Stimulated activated memory B cell treated with anti-CD40 and anti-IgM and Interleukin-4, amounts not matched to agents 10 μg/mL and 1 μg/mL and 100 μg/mL, for 72 hours (primary cell): ENCODE measurements at places on chromosomes 2 and 18.

DNA sequence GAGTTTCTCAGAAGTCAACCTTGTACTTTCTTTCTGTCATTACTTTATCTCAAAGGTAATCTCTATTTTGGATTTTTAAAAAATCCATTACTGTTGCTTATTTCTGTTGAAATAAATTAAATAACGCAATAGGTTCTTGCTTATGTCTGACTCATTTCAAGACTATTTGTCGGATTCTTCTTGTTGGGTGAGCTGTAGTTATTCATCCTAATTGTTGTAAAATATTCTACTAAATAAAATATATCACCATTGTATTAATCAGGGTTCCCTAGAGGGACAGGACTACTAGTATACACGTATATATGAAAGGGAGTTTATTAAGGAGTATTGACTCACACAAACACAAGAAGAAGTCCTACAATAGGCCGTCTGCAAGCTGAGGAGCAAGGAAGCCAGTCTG, 403.9 kb upstream of the CYRIA start:
- no peak for ATAC-seq

DNA sequence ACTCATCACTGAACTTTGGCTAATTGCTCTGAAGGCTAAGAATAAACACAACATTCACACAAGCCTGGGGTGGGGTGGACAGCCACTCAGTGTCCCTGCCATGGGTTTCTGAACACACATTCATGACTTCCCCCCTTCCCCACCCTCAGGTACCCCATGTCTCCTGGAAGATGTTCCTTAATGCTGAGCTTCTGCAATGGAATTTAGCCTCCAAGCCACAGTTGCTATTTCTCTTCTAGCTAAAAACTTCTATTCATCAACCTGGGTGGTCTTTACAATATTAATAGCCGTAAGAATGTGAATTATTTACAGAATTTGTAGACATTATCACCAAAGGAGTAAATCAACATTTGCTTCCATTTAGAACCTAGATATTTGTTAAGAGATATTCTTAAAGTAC, 175.1 kb downstream of the ACKR3 start:
- ATAC-seq = no peak

DNA sequence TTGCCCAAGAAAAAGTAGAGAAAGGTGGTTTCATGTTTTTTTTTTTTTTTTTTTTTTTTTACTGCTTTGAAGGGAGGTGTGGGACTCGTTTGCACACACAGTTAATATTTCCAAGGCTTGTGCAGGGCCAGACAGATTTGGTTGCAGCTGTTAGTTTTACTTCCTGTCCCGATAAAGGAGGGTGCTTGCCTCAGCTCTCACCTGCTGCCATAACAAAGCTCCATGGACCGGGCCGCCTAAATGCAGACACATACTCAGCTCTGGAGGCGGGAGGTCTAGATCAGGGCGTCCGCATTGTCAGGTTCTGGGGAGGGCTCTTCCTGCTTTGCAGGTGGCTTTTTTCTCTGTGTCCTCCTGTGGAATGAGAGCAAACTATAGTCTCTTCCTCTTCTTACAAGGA, 69.9 kb downstream of the ODC1 start:
- peak; percentile 81 for ATAC-seq

DNA sequence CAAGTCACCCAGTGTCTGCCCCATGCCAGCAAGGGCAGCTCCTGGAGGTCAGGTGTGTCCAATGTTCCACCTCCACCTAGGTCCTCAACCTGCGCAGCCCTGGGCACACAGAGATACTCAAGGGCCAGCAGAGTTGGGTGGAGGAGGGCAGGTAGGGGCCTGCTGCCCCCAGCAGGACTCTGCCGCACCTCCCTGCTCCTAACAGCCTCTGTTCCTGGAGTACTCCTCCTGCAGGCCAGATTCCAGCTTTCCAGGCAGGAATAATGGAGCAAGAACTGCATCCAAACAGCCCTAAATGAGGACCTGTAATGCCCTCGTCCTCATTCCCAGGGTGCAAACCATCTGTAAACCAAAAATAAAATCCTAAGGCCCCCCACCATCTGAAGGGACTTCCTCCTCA, 44.4 kb upstream of the ACAA2 start:
- ATAC-seq = no peak

DNA sequence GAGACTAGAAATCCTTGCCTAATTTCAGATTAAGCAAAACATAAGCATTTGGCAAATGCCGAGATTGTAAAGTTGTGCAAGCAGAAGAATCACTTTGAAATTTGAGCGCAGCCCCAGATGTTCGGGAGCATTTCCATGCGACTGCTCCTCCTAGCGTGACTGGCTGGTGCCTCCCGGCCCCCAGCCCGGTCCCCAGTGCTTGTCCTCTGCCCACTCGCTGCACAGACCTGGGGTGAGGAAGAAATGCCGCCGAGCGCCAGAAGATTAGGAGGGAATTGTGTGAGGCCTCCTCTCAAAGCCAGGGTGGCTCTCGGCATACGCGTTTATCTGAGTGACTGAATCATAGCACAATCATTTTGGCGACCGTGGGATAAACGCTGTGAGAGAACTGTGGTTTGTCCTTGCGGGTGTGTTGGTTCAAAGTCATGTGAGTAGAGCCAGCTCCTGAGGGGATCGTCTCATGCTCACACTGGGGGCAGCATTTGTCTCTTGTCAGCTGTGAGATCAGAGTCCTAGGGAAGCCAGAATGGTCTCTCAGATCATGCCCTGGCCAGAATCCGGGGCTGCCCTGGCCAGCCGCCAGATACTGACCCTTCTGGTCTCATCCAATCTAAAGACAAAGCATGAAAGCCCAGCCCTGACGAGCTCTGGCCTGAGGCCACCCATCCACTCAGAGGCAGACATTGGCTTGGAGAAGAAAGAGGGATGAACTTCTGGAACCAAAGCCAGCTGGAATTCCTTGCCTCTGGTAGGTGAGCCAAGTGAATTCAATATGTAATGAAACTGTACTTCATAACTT, 189.3 kb downstream of the SH3RF3 start:
- ATAC-seq = no peak

- ATAC-seq = no peak
These were observed 39.4 kb upstream of the GALR1 start for GRCh38 chr18:77210249-77210648.

- no peak for ATAC-seq
These were observed 35.5 kb downstream of the EFEMP1 start for GRCh38 chr2:55887901-55888624.

GRCh38 chr2:233026198-233026813, 6.2 kb upstream of the NEU2 start:
- ATAC-seq = no peak

GRCh38 chr18:25464227-25464626, 112.3 kb upstream of the ZNF521 start:
- ATAC-seq = no peak

DNA sequence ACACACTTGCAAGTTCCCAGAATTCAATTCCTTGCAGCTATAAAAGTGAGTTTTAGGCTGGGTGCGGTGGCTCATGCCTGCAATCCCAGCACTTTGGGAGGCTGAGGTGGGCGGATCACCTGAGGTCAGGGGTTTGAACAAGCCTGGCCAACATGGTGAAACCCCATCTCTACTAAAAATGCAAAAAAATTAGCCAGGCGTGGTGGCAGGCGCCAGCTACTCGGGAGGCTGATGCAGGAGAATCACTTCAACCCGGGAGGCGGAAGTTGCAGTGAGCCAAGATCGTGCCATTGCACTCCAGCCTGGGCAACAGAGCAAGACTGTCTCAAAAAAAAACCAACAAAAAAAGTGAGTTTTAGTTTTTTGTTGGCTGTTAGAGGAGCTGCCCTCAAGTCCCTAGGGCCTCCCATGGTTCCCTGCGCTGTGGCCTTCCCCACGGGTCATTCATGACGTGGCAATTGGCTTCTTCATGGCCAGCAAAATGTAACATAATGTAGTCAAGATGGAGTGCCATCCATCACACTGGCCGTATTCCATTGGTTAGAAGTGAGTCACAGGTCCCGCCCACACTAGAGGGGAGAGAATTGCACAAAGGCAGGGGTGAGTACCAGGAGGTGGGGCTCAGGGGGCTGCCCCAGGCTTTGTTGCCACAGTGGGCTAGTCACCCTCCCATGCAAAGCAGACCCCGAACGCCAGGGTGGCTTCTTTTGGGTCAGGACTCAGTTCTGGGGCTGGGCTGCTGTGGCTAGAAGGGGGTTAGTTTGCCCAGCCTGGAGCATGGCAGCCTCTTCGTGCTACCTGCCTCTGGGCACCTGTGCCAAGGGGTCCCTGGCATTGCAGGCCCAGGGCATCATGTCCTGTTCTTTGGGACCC, 37.7 kb upstream of the INHBB start:
- peak; percentile 74 for ATAC-seq

DNA sequence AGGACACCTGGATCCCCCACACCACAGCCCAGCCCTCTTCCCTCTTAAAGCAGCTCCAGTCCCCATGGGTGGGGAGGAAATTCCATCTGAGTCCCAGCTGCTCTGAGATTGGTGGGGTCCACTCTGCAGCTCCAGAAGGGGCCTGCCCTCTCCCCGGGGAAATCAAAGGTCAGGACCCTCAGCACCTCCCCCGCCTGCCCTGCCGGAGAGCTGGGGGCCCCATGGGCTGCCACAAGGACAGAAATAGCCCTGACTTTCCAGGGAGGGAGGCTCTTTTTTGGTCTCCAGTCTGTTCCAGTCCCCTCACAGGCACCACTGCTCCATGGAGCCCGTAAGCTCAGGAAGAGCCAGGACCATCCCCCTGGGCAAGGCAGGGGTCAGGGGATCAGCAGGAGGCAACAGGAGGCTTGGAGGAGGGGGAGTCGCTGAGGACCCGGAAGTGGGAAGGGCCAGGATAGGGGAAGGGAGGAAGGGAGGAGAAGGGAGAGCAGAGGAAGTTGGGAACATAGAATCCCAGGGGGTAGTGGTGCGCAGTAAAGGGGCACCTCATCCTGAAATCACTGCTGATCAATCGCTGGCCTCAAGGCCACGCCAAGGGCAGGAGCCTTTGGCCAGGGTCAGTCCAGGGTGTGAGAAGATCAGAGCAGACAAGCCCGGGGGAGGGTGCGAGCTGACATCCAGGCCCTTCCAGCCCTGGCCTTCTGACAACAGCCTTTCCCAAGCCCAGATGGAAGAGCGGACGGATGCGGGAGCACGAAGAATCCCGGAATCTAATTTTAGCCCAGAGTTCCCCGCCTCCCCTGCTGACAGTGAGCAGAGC, 7.6 kb downstream of the ADRA2B start:
- ATAC-seq = no peak

DNA sequence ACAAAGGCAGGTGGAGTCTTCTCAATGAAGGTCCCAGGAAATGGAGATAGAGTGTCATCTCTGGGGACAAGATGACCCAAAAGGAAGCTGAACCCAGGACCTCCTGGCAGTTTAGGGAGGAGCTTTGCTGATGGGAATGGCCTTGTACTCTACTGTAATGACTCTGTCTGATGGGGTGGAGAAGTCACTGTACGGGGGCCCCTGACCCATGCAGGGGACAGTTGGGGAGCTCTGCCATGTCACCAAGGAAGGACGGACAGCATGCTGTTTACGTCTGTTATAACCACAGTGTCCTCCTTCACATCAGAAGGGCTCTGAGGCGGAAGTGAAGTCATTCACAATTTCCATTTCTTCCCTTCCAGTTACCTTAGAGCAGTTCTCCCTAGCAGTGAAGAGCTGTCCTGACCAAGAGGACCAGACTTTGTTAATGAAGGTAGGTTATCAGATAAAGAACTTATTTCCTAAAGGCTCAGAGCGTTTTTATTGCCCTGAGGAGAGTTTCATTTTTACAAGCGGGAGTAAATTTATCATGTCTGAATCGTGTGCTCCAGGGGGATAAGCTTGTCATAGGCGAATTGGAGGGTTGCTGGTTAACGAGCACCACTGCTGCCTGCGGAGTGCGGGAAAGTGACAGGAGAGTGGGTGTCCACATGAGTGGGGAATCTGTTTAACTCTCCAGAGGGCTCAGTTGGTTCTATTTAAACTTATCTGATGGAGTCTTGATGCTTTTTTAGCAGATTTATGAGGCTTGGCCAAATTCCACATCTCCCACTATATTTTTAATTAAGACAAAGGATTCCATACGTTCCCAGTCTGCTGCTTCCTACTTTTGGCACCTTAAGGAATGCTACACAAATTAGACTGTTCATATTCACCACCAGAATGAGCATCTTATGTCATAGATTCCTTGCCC, 71.6 kb upstream of the BCL2L11 start:
- ATAC-seq = no peak

DNA sequence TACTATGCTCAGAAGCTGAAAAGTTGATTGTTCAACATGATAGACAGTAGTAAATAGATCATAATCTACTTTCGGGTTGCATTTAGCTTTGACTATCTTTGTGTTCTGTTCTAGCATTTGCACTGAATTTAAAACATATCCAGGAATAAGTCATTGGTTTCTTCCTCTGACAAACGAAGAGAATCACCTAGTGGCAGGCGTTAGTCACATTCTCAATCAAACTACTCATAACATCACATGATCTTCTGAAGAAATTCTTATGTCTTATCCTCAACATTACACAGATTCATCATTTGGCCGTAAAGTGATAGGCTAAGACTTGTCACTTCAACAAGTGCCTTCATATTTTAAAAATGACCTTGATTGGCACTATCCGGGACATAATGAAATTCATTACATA, 63.6 kb upstream of the TTC21B start:
- no peak for ATAC-seq

DNA sequence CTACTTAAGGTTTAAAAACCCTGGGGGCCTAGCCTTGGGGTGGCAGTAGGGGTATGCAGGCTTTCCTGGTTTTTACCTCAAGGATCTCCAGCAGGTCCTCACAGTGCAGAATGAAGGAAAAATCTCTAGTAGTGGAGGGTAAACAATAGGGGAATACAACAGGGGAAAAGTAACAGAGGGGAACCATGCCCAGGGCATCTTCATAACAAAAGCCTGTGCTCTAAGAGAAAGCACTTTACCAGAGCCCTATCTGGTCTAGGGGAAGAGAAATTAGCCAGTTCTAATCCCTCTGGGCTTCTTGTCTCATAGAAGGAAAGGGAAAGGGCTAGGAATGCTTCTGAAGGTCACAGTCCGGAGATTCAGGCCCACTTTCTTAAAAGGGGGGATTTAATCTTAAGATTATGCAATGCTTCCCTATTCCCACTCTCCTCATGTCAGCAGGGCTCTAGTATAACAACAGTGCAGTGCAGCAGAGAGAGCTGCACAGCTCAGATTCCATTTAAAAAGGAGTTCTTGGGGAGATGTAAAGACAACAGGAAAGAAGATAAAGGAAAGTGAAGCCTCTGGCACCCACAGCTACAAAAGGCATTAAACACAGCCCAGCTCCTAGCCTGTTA, 149.0 kb upstream of the CYP1B1 start:
- ATAC-seq = no peak

DNA sequence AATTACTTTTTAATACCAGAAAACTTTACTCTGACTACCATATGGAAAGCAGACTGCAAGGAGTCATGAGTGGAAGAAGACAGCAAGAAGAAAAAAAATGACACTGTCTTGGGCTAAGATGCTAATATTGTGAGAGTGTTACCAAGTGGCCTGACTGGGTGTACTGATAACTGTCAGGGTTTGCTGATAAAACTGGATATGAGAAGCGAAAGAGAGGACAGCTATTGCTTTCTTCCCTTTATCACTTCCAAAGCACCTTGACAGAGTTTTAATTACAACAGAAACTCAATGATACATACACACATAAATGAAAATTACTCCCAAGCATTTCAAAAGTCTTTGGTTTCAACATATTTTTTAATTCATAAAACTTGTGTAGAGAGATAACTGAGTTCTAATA, 368.5 kb downstream of the ZEB2 start:
- ATAC-seq = no peak
